ENCODE measurements at places on chromosomes 5 and 9.

DNA sequence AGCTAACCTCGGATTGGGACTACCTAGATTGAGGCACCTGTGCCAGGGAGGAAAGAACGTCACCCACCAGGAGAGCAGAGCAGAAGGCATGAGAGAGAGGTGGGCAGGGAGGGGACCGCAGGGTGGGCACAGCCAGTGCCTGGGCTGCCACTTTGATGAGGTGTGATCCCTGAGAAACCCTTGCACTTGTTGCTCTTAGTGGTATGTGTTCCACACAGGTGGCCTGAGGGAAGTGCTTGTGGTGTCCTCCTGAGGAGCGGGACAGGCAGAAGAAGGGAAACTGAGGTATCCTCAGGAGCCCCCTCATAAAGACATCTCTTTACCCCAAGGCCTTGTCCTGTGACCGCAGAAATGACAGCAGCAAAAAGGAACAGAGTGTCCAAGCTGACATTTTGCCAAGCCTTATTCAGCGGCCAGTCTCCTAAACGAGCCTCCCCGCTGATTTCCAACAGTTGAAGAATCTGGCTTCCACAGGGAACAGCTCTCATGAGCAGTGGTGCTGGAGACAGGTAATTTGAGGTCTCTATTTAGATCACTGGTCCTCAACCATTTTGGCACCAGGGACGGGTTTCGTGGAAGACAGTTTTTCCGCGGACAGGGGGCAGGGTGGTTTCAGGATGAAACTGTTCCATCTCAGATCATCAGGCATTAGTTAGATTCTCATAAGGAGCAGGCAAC is 82.4 kb downstream of the FOXD1 start:
- no peak for DNase-seq

DNA sequence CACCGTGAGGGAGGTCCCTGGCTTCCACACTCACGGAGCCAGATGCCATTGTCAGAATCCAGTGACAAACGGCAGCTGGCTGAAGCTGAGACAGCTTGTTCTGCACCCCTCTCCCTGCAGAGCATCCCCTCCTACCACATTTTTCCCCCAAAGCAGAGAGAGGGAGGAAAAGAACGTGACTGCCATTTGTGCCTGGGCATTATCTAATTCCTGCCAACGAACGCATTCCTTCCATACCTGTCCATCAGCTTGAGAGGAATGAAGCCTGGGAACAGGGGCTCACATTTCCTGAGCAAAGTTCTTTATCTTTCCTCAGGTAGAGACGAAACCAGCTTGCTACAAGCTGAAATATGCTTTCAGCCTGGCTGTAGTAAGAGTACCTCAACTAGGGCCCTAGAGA is 175.4 kb downstream of the SLIT3 start:
- DNase-seq: no peak

DNA sequence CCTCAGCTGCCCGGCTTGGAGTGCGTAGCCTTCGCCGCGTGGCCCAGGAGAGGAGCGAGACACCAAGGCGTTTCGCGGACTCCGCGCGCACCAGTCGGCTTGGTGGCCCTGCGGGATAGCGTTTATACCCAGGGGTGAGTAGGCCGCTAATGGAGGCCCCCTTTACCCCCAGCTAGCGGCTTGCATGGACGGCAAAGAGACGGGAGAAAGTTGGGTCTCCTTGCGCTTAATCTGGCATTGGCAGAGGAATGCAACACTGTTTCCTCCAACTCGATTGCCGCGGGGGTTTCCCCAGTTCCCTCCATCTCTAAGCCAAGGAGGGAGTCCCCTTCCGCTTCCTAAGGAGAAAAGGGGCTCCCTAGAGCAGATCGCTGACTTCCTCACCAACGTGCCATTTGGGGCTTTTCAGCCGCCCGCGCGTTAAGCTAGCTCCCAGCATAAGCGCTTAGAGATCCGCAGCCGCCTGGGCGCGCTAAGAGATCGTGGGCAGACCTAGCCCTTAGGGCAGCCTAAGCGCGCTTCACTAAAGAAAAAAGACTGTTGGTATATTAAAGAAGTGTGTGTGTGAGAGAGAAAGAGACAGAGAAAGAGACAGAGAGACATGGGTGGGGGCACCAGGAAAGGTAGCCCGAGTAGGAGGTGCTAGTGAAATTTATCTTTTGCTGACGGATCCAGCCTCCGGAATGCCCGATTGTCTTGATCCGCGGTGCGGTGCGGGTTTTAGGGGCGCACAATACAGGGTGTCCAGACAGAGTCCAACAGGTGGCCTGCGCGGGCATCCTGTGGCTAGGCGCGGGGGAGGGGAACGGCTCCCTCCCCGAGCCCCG is 597.9 kb upstream of the SGCD start:
- DNase-seq: no peak

DNA sequence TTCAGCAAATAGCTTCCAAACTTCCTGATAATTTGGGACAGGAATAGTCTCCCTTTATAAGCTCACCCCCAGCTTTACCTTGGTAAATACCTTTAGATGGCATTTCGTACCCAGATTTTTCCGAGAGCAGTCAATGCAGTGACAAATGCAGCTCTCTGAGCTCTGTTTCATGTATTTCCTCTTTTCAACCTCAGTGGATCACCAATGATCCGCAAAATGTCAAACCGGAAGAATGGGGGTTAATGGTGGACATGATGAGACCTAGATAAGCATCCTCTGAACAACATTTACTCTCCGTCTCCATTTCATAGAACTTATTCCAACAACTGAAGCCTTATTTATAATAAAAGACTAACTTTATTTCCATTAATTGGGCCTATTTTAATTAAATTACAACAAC is 227.3 kb downstream of the MCTP1 start:
- DNase-seq: no peak

Measured in stimulated activated naive B cell treated with anti-CD40 and anti-IgM and Interleukin-4, amounts not matched to agents 10 μg/mL and 1 μg/mL and 100 μg/mL, for 72 hours (primary cell).